Activated T-cell treated with anti-CD3 and anti-CD28 coated beads, Interleukin-2, amount 50 U/mL, for 1 hour (primary cell): ENCODE measurements at places on chromosomes 13 and 19.

- DNase-seq = no peak
Measured at GRCh38 chr13:45167611-45168554, 33.0 kb downstream of the KCTD4 start.

DNA sequence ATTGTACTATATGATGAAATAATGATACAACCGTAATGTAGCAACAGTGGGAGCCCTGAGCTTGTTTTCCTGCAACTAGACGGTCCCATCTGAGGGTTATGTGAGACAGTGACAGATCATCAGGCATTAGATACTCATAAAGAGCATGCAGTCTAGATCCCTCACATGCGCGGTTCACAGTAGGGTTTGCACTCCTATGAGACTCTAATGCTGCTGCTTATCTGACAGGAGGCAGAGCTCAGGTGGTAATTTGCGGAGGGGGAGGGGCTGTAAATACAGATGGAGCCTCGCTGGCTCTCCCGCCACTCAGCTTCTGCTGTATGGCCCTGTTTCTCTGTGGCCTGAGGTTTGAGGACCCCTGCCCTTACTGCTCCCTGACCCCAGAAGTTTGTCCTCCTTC, 13.7 kb downstream of the EPHX3 start:
- no peak for DNase-seq

GRCh38 chr19:1650650-1651567, 1.5 kb downstream of the TCF3 start:
- peak; percentile 74 for DNase-seq

DNA sequence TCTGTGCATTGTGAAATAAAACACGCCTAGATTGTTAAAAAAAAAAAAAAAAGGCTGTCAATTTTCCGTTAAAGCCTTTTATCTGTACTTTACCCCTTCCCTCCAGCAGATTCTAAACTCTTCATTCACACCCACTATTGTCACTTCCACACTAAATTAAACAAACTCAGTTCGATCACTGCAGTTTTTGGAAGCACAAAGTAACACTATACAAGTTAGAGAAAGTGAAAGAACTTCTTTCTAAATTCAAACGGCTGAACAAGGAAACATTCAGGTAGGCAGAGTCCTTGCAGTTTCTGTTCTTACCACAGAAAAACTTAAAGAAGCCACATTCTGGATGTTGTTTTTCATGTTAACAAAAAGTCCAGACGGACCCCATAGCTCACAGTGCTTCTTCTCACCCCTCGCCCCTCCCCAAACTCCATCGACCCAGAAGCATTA, 27.5 kb upstream of the UBE2L5 start:
- no peak for DNase-seq

- DNase-seq = no peak
Measured at GRCh38 chr13:101017123-101017872, 342.7 kb upstream of the TMTC4 start.

DNA sequence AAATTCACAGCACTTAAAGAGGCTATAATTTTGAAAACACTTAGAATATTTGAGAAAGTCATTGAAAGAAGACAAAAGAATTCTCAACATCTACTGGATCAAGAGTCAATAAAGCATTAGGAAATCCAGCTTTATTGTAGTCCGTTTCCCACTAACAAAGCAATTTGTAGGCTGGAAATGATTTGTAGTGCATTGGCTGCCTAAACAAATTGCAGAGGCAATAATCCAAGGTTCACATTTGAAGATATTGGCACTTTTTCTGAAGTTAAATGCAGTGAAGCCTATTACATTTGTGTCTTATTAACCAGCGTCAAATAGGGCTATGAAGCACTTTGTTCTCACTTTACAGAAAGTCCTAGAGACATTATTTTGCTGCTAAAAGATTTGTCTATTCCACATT, 848.1 kb upstream of the SLITRK1 start:
- no peak for DNase-seq

DNA sequence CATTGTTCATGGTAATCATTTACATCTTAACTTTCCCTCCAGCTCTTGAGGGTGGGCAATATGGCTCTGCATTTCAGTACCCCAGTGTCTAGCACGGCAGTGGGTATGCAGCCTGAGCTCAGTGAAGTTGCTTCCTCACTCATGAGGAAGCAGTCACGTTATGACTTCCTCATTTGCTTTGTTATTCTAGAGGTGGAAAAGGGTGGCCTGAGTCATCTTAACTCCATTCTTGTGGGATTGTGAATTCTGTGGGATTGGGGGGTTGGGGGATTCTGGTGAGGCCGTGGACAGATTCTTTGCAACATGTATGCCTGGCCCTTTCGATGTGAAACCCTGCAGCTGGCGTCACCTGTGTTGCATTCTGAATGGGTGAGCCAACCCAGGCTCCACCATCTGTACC, 406.7 kb upstream of the ZNF507 start:
- no peak for DNase-seq

DNA sequence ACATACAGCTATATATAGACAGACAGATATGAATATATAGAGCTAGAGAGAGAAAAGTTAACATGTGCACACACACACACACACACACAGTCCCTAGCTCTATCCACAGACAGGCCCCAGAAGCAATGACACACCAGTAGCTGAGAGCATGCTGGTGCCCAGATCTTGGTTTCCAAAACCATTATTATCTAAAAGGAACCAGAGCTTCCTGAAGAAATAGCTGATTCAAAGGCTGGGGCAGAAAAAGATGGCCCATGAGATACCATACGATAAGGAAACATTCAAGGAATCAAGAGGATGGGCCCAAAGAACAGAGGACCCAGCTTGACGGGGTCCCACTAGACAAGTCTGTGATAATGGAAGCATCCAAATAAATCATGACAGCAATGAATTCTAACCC, 53.4 kb downstream of the ABCC4 start:
- no peak for DNase-seq
